ENCODE measurements at places on chromosomes 3 and 15. TPM values are rescaled to one million over a fixed set of nuclear protein-coding genes. Genes with fewer than 3 reads are reported as not detected.

The NOP10 gene
- total RNA-seq, result 530 TPM

The MITF gene
- 4.3 TPM for total RNA-seq

The ATP8B4 gene
- total RNA-seq, result 0.36 TPM

The SERPINI1 gene
- total RNA-seq, result 1.9 TPM

The KLHL40 gene
- total RNA-seq, result not detected

The XYLB gene
- 7.1 TPM for total RNA-seq

- peak; percentile 72 for DNase-seq
Measured at GRCh38 chr15:32701863-32702262, 15.9 kb upstream of the GREM1 start.

DNA sequence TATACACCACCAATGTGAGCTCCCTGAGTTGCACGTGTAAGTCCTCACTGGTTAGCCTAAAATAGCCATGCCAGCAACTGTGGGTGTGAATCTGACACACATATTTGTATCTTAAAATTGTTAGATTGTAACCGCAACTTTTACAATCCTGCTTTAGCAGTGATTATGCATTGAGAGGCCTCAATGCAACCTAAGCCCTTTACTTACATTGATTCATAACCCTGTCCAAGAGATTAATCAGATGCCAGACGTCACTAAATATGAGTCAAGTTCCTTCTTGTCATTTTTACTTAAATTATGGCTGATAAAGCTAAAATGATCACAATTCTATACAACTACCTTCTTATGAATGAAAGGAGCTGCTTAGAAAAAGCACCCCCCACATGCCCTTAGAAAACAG lies 46.9 kb downstream of the IL17RD start:
- DNase-seq, result no peak

GRCh38 chr15:87487484-87487883 lies 769.1 kb downstream of the NTRK3 start:
- no peak for DNase-seq

DNA sequence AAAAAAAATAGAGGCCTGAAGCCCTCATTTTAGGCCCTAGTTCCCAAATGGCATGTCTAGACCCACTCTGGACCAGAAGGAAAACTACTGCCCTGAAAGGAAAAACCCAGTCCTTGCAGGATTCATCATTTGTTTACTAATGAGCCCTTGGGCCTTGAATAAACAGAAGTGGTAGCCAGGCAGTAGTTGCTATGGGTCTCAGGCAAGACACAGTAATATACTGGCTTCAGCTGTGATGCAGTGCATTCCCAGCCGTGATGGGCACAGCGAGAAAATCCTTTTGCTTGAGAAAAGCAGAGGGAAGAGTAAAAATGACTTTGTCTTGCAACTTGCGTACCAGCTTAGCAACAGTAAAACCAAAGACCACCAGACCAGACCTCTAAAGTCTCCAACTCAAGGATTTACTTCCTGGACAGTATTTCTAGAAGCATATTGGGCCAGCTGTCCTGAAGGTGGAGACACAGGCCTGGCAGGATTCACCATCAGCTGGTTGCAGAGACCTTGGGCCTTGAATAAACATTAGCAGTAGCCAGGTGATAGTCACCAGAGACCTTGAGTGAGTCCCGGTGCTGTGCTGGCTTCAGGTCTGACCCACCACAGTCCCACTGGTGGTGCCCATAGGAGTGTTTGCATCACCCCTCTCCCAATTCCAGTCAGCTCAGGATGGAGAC lies 208.3 kb upstream of the SLITRK3 start:
- no peak for DNase-seq

DNA sequence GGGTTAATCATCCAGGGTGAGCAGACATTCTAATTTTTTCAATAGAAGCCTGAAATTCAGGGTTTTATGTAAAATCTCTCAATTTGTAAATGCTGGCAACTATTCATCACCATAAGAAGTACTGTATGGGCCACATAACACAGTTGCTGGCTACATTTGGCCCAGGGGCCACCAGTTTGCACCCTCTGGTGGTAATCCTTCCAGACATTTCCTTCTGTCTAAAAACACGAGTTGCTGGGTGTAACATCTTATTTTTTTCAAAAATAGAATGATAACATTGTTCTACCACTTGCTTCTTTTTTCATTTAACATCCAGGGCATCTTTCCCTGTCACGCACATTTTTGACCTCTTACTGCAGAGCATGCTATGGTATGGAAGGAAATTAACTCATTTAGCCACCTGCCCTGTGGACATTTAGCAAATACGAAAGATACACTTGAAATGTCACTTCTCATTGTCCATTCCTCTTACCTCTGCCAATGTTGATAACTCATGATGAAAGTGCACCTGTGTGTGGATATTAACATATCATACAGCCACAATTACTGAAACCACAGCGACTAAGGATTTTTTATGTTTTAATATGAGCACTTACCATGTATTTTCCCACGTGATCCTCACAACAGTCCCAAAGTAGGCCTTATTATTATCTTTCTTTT lies 117.5 kb upstream of the ARHGEF3 start:
- DNase-seq, result no peak

GRCh38 chr3:52930748-52931147 lies 33.4 kb upstream of the STIMATE start:
- DNase-seq, result no peak

- DNase-seq, result no peak
Measured at GRCh38 chr3:59758672-59759071, 708.8 kb upstream of the CFAP20DC start.

Data from RPMI7951 (cell line).